ENCODE measurements at places on chromosomes 4 and X. TPM values are rescaled to one million over a fixed set of nuclear protein-coding genes. Genes with fewer than 3 reads are reported as not detected.

KLHL34 gene
- 0.33 TPM for total RNA-seq

SMR3B gene
- not detected for total RNA-seq

HPGD gene
- 84.3 TPM for total RNA-seq

GABRB1 gene
- total RNA-seq = not detected

GPRIN3 gene
- total RNA-seq = 0.40 TPM

SPATA4 gene
- total RNA-seq = not detected

FGFBP1 gene
- total RNA-seq = not detected

BST1 gene
- total RNA-seq = 3.7 TPM

DCHS2 gene
- 0.08 TPM for total RNA-seq

DMD gene
- 32.2 TPM for total RNA-seq

PPBP gene
- total RNA-seq = 1.4 TPM

KLB gene
- 22.0 TPM for total RNA-seq

OTUD6A gene
- total RNA-seq = not detected

NDNF gene
- 1.1 TPM for total RNA-seq

FGFRL1 gene
- 64.8 TPM for total RNA-seq
